Spinal cord (tissue), 10 donors: ENCODE measurements at places on chromosomes 5 and 9. TPM values are rescaled to one million over a fixed set of nuclear protein-coding genes. Genes with fewer than 3 reads are reported as not detected.

ERAP2 gene
- 3.5 TPM for total RNA-seq

CCIN gene
- total RNA-seq, result 0.50 TPM

SLU7 gene
- 37.0 TPM for total RNA-seq

FOXD4L6 gene
- not detected for total RNA-seq

ADAMTSL2 gene
- total RNA-seq, result 6.9 TPM

- H3K4me1 ChIP-seq, result no peaks in the 10 kb centered on the region
- no peak overlapping the region for H3K27ac ChIP-seq
- no peaks in the 10 kb centered on the region for H3K36me3 ChIP-seq
- no peak overlapping the region for H3K4me3 ChIP-seq
Observed at GRCh38 chr5:89613222-89613956, 730.4 kb upstream of the MEF2C start.
